OCI-LY7 (cell line): ENCODE measurements at places on chromosomes 4 and X.

DNA sequence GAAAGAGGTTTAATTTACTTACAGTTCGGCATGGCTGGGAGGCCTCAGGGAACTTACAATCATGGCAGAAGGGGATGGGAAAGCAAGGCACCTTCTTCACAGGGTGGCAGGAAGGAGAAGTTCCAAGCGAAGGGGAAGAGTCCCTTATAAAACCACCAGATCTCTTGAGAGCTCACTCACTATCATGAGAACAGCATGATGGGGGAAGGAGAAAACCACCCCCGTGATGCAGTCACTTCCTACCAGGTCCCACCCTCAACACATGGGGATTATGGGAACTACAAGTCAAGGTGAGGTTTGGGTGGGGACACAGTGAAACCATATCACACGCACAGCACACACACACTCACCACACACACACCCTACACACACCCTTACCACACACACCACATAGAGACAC, 104.3 kb downstream of the DCTD start:
- DNase-seq, result no peak

GRCh38 chr4:139167774-139168444, 9.1 kb downstream of the ELF2 start:
- DNase-seq, result peak; percentile 55

DNA sequence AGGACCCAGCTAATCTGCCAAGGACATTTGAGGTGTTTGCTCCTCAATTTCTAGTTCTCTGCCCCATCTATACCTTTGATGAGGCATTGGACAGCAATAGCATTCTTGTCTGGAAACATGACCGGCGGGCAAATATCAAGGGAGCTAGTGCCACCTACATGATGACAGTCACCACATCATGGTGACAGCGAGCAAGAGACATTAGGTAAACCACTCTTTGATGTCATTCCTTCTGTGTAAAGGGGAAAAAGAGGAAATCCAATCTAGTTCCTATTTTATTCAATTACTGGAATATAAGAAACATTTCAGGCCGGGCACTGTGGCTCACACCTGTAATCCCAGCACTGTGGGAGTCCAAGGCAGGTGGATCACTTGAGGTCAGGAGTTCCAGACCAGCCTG, 20.7 kb upstream of the IL13RA1 start:
- DNase-seq, result no peak

DNA sequence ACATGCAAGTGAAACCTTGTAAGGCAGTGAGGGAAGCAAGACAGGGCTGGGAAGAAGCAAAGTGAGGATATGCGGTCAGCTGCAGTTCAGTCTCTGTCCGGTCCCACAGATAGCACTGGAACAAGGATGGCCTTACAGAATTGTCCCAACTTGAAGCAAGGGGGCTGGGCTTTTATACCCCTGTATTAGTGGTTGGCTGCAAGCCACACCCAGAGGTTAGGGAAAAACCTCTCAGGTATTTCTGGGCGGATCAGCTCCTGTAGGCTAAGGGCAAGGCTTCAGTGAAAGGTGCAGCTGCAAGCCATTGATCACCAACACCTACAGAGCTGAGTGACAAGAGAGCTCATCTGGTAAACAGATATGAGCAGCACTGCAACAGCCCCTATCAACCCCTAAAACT, 89.0 kb downstream of the KDR start:
- no peak for DNase-seq

DNA sequence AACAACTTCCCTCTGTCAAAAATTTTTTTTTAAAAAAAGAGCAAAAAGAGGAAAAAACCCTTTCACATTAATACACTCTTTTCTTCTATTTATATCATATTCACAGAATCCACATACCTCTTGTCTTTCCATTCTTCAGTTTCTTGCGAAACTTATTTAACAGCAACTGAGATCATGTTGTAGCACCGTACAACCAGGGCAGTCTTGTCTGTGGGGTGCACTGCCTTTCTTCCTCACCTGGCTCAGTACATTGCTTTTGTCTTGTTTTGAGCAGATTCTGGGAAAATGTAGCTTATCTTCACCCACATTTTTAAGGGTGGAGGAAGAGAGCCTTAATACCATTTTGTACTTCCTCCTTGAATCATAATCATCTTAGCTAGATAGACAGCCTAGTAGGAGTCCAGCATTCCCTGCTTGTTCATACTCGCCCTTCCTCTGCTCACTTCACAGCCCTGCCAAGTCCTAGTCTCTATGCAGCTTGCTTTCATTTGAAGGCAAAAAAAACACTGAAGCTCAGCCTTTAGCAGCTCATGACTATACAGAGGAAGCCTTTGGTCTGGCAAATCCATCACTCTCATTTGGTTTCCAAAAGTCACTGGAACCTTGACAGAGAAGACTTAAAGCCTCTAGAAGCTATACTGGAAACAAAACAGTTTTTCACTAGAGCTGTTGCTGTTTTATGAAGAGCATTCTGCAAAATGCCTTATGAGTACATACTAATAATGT, 140.6 kb upstream of the BANK1 start:
- DNase-seq, result no peak

DNA sequence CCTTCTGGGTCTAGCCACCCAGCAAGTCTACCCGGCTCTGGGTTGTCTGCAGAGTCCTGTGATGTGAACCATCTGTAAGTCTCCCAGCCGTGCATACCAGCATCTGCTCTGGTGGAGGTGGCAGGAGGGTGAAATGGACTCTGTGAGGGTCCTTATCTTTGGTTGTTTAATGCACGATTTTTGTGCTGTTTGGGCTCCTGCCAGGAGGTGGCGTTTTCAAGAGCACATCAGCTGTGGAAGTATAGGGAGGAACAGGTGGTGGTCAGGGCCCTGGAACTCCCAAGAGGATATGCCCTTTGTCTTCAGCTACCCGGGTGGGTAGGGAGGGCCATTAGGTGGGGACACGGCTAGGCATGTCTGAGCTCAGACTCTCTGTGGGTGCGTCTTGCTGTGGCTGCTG, 66.5 kb upstream of the ZFP42 start:
- DNase-seq, result no peak

DNA sequence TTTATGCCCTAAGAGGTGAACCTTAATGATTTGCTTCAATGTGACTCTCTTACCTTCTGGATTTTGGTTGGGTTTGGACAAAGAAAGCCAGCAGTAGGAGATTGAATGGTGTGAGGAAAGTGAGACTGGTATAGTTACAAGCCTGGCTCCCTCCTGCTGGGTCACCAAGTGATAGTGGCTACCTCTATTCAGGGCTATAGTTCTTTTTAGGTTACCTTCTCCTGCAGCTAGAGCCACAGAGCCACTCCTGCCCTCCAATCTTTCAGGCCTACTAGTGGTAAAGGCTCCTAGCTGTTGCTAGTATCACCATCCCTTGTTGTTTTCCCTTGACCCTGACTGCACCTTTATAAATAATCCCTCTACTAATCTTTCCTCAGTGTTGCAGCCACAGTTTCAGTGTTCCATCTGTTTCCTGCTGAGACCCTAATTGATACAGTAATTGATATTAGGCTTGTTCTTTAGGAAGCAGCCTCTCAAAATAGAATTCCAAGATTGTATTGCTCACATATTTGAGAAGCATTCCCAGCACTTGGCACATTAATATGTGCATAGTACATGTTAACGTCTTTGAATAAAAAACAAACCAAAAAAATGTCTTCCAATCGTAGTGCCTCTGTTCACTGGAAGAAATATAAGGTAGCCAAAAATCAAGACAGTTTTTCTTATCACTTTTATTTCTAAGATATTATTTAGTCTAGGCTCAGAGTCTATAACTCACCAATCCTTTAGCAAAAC, 82.3 kb downstream of the SRPX start:
- no peak for DNase-seq
